ENCODE measurements at places on chromosomes 5 and 9.

- no peaks in the 10 kb centered on the region for H3K36me3 ChIP-seq
- DNase-seq, result no peak
- H3K27me3 ChIP-seq, result no peaks in the 10 kb centered on the region
Observed at GRCh38 chr5:108762660-108763059, 15.0 kb downstream of the FER start.

DNA sequence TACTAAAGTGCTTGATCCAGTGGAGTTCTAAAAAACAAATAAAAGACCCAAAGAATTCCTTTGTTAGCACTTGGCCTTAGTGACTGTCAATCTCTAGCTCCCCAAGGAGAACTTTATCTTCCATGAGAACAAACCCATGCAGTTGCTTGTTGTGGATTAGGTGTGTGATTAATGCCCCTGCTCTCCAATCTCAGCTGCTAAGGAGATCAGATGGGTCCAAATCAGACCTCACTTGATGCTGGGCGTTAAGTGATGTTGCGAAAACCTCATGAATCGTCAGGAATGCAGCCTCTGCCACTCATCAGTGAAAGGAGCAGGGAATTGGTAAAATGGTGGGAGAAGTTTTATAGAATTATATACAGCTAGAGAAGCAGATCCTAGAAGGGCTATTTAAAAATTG is 133.7 kb downstream of the DMAC1 start:
- no peaks in the 10 kb centered on the region for H3K4me1 ChIP-seq
- no peaks in the 10 kb centered on the region for H3K27me3 ChIP-seq
- no peak for DNase-seq
- H3K4me3 ChIP-seq, result no peak overlapping the region

GRCh38 chr5:135714126-135714894 is 120.2 kb upstream of the SLC25A48 start:
- H3K4me1 ChIP-seq, result peaks cover 15% of the 10 kb centered on the region
- H3K27ac ChIP-seq, result no peak overlapping the region
- no peaks in the 10 kb centered on the region for H3K27me3 ChIP-seq
- H3K4me3 ChIP-seq, result no peak overlapping the region
- H3K36me3 ChIP-seq, result no peaks in the 10 kb centered on the region
- no peak for DNase-seq

DNA sequence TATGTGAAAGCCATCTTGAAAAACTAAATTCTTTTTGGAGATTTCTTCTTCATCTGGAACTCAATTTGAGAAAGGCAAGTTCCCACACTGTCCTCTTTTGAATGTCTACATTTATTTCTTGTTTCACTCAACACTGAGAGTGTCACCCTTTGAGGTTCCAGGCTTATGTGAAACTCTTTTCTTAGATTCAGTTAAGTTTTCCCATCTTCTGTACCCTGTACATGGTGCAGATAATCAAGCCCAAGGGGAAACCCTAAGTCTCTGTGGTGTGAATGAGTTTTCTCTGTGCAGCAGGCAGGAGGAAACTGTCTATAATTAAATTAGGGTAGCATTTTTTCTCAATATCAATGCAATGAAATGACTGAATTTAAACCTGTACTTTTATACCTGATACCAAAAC is 72.3 kb upstream of the PRLR start:
- H3K36me3 ChIP-seq, result no peaks in the 10 kb centered on the region
- H3K4me1 ChIP-seq, result no peaks in the 10 kb centered on the region
- H3K27me3 ChIP-seq, result no peaks in the 10 kb centered on the region
- DNase-seq, result no peak
- no peak overlapping the region for H3K27ac ChIP-seq
- no peak overlapping the region for H3K4me3 ChIP-seq

Data from transverse colon (tissue), 4 donors.